Activated CD8-positive, alpha-beta memory T cell treated with anti-CD3 and anti-CD28 coated beads, Interleukin-2, amount 10 ng/mL, durations not matched to agents 7 days and 5 days (primary cell): ENCODE measurements at places on chromosomes 6 and 20.

DNA sequence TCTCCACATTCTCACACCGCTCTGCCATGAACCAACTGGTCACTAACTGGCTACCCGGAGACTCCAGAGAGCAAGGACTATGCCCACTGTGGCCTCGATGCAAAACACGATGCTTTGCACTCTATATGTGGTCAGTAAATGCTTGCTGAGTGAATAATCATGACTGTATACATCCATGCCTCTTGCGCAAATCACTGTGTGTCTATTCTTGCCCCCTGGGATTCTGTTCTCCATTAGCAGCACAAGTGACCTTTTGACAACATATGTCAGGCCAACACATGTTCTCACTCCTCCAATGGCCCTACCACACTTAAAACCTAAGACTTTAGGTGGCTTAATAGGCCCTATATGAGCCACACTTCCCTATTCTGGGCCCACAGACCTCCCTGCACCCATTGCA, 16.9 kb downstream of the KIF16B start:
- DNase-seq, result no peak
- no peaks in the 10 kb centered on the region for H3K4me1 ChIP-seq
- no peaks in the 10 kb centered on the region for H3K36me3 ChIP-seq
- no peak overlapping the region for H3K27ac ChIP-seq
- H3K27me3 ChIP-seq, result no peaks in the 10 kb centered on the region

- no peaks in the 10 kb centered on the region for H3K27me3 ChIP-seq
- H3K4me1 ChIP-seq, result peaks cover 10% of the 10 kb centered on the region
- no peak for DNase-seq
- H3K27ac ChIP-seq, result peak overlapping the region; percentile 31
- H3K36me3 ChIP-seq, result peaks cover 10% of the 10 kb centered on the region
Observed at GRCh38 chr6:16567071-16567470, 194.2 kb downstream of the ATXN1 start.

GRCh38 chr20:57662456-57663240, 42.4 kb upstream of the ZBP1 start:
- no peak for DNase-seq
- H3K4me3 ChIP-seq, result no peak overlapping the region
- peaks cover 10% of the 10 kb centered on the region for H3K4me1 ChIP-seq
- peaks cover 2% of the 10 kb centered on the region for H3K27me3 ChIP-seq
- H3K36me3 ChIP-seq, result no peaks in the 10 kb centered on the region
- no peak overlapping the region for H3K27ac ChIP-seq

GRCh38 chr6:36333171-36333895, 3.4 kb downstream of the BNIP5 start:
- no peak overlapping the region for H3K4me3 ChIP-seq
- no peaks in the 10 kb centered on the region for H3K36me3 ChIP-seq
- no peak overlapping the region for H3K27ac ChIP-seq
- DNase-seq, result no peak
- H3K4me1 ChIP-seq, result peaks cover 9% of the 10 kb centered on the region
- peaks cover 50% of the 10 kb centered on the region for H3K27me3 ChIP-seq

GRCh38 chr6:72348926-72349325, 272.9 kb upstream of the KCNQ5 start:
- no peak for DNase-seq
- no peak overlapping the region for H3K27ac ChIP-seq
- no peak overlapping the region for H3K4me3 ChIP-seq
- H3K36me3 ChIP-seq, result no peaks in the 10 kb centered on the region
- H3K27me3 ChIP-seq, result no peaks in the 10 kb centered on the region
- no peaks in the 10 kb centered on the region for H3K4me1 ChIP-seq

DNA sequence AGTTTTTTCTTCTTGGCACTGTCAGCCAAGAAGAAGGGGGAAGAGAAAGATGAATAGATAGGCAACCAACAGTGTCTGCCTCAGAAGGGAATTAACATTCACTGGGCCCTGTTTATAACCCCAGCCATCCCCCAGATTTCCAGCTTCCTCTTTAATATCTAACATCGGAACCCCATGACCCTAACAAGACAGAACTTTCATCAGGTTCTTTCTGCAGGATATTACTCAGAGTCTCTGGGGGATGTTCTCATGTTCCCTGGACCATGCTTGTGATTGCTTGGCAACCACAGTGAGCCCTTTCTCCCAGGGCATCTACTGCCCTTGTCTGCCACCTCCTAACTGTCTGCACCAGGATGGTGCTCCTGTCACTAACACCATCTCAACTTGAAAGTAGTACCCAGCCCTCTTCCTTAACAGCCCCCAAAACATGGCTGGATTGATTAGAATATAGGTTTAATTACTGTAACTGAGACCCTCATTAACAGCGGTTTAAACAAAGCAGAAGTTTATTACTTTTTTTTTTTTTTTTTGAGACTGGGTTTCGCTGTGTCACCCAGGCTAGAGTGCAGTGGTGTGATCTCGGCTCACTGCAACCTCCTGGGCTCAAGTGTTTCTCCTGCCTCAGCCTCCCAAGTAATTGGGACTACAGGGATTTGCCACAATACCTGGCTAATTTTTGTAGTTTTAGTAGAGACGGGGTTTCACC, 12.0 kb upstream of the PTPN1 start:
- H3K27ac ChIP-seq, result no peak overlapping the region
- no peak for DNase-seq
- H3K4me1 ChIP-seq, result peaks cover 5% of the 10 kb centered on the region
- no peaks in the 10 kb centered on the region for H3K36me3 ChIP-seq

DNA sequence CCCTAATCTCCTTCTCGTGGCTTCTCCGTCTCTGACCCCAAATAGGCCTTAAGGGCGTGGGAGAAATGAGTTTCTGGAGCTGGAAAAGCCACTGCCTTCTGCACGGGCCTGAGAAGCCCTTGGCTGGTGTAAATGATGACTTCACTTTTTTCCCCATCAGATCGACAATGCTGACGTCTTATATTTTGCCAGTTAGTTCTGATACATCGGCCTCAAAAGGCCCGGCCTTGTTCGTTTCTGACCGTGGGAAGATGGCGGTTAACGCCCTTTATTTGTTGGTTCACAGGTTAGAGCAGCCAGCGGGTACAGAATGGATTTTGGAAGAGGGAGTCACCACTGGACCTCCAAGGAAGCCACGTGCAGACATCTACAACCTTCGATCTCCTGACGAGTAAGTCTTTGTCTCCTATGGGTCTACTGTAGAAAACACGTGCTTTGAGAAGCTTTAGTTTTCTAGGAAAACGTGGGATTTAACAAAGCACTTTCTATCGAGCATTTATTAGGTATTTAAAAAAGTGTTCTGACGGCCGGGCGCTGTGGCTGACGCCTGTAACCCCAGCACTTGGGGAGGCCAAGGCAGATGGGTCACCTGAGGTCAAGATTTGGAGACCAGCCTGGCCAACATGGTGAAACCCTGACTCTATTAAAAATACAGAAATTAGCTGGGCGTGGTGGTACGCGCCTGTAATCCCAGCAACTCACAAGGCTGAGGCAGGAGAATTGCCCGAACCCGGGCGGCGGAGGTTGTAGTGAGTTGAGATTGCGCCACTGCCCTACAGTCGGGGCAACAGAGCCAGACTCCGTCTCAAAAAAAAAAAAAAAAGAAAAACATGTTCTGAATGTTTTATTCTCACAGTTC, 1.2 kb upstream of the ZNFX1 start:
- peak overlapping the region; percentile 94 for H3K4me3 ChIP-seq
- no peaks in the 10 kb centered on the region for H3K27me3 ChIP-seq
- H3K36me3 ChIP-seq, result peaks cover 77% of the 10 kb centered on the region
- peak; percentile 57 for DNase-seq
- peaks cover 53% of the 10 kb centered on the region for H3K4me1 ChIP-seq

DNA sequence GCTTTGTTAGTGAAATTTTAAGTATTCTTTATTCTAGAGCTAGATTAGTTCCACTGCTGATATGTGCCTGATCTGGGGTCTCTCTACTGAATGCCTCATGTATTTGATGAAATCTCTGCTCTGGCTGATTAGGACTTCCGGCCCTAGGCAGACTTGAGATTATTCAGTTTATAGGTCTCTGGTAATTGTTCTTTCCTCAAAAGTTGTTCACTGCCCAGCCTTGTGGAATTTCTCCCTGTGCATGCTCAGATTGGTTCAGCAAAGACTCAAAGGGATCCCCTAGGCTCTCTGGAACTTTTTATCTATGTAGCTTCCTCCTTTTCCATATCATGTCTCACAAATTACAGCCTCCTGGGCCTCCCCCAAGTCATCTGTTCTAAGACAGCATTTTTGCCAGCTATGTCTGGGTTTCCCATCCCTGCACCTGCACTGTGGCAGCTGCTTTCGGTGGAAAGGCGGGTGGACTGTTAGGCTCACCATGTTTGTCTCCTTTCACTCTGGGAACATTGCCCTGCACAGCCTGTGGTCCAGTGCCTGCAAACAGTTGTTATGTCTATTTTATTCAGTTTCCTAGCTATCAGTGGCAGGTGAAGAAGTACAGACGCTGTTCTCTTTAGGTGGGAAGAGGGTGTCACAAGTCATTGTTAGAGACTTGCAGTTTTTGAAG, 73.7 kb downstream of the RPP40 start:
- no peak overlapping the region for H3K27ac ChIP-seq
- peaks cover 6% of the 10 kb centered on the region for H3K36me3 ChIP-seq
- H3K4me1 ChIP-seq, result peaks cover 41% of the 10 kb centered on the region
- DNase-seq, result no peak
- no peaks in the 10 kb centered on the region for H3K27me3 ChIP-seq
- H3K4me3 ChIP-seq, result no peak overlapping the region

DNA sequence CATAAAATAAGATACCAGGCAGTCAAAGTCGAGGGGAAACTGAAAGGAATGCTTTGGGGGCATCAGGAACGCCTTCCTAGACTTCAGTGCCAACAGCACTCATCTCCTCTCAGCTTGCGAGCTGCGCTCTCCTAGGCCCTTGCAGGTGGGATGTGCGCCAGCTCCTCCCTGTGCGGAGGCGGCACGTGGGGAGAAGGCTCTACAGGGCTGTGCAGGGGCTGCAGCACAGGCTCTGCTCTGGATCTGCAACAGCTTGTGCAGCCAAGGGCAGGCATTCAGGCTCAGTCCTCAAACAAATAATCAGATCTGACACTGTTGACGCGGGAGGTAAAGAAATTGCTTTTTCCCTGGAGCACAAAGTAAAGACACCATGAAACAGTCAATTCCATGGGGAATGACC, 144.8 kb downstream of the TTLL2 start:
- H3K27ac ChIP-seq, result no peak overlapping the region
- H3K4me1 ChIP-seq, result no peaks in the 10 kb centered on the region
- H3K27me3 ChIP-seq, result peaks cover 3% of the 10 kb centered on the region
- H3K4me3 ChIP-seq, result no peak overlapping the region
- DNase-seq, result no peak

DNA sequence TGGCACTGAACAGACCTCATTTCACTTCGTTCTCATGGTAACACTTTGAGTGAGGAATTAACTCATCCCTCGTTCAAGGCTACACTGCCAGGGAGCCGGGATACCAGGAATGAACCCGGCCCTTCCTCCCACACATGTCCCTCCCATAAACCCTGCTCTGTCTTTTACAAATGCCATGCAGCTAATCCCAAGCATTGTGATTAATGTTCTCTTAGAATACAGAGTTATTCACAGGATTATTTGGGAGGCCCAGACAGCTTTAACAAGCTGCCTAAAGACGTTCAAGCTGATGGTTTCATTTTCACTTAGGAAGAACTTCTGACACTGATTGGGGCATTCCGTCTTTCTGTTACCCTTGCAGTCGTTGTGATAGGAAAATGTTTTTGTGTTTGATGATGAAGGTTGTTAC, 42.5 kb upstream of the CD83 start:
- H3K4me3 ChIP-seq, result peak overlapping the region; percentile 77
- no peaks in the 10 kb centered on the region for H3K36me3 ChIP-seq
- H3K27me3 ChIP-seq, result no peaks in the 10 kb centered on the region

DNA sequence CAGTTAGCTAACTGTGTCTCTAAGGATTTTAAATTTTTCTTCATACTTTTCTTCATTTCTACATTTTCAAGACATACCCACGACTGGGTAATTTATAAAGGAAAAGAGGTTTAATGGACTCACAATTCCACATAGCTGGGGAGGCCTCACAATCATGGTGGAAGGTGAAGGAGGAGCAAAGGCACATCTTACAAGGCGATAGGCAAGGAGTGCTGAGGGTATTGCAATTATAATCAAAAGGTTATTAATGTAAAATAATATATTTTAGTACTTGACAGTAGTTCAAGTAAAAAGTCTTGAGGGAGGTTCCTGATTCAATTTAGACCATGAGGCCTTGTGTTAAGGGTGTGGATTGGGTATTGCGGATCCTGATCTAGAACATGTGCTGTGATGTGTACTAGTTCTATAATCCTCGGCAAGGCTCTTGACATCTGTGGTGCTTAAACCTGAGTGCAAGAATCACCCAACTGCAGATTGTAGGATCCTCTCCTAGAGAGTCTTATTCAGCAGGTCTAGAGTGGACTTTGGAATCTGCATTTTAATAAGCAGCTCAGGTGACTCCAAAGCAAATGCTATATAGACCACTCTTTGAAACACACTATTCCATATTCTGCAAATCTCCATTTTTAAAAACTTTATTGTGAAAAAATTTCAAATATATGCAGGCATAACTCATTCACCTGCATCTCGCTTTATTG, 7.2 kb upstream of the ABCC10 start:
- peaks cover 2% of the 10 kb centered on the region for H3K4me1 ChIP-seq
- no peak overlapping the region for H3K27ac ChIP-seq
- H3K36me3 ChIP-seq, result no peaks in the 10 kb centered on the region
- peaks cover 16% of the 10 kb centered on the region for H3K27me3 ChIP-seq
- no peak overlapping the region for H3K4me3 ChIP-seq

DNA sequence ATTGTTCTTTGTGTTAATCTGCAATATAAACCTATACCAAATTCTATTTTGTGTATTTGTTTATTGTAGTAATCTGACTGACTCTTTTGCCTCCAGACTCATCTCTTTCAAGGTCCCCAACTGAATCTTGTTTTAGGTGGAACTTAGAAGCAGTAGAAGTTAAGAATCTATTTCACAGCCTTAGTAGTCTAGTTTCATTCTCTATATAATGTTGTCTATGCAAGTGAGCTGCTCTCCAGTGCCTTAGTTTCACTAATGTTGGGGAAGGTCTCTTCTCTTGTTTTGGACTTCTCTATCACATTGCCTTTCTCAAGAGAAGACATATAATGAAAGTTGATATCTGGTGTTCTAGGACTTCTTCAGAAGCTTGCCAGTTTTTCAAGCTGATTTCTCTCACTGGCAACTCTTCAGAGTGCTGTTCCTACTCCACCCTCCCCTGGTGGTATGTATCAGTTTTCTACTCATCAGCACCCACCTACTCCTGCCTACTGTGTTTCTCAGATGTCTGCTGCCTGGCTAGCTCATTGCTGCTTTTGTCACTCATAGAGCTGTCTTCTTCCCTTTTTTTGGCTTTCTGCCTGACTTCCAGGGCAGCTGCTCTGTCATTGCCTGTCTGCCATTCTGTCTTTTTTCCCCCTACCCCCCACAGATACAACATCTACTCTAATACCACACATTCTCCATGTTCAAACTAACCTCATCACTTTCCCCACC, 82.1 kb downstream of the PTPRA start:
- H3K27ac ChIP-seq, result no peak overlapping the region
- peaks cover 51% of the 10 kb centered on the region for H3K36me3 ChIP-seq
- H3K4me3 ChIP-seq, result no peak overlapping the region
- no peak for DNase-seq
- H3K4me1 ChIP-seq, result peaks cover 12% of the 10 kb centered on the region
